Amygdala (tissue), 56 donors: ENCODE measurements at places on chromosomes 7 and 10.
A peak's percentile ranks its signal among the peaks of the same experiment; 100 is the strongest.

DNA sequence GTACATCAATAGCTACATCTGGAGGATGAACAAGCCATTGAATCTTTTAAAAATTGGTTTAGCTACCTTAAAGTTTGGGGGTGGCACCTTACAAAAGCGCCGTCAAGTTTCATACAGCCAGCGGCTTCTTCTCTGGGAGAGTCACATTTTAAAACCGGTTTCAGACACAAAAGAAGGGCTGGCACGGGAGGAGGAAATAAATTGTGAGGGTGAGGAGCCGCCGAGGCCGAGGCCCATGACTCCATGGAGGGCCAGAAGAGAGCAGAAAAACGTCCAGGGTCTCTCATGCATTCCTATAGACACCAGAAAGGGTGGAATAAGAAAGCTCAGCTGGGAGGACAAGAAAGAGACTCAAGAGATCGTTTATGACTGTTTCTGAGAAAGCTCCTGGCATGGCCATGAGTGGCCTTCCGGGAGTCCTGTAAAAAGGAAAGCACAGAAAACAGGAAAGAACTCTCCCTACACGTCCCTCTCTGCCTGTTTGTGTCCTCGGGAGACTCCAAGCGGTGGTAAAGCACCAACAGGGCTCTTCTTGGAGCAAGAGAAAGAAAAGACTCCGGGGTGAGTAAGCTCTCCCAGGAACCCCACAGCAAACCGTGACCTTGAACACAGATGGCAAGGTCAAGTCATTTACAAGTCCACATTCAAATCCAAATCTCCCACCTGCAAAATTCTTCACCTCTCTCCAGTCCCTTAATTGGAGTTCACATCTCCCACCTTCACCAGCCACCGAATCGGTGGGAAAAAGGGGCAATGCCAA is 1.8 kb downstream of the FRAT2 start:
- no peak for DNase-seq

- DNase-seq = no peak
Observed at GRCh38 chr7:84677117-84677732, 482.6 kb upstream of the SEMA3A start.

GRCh38 chr7:141462958-141463357 is 88.3 kb upstream of the AGK start:
- DNase-seq = no peak

DNA sequence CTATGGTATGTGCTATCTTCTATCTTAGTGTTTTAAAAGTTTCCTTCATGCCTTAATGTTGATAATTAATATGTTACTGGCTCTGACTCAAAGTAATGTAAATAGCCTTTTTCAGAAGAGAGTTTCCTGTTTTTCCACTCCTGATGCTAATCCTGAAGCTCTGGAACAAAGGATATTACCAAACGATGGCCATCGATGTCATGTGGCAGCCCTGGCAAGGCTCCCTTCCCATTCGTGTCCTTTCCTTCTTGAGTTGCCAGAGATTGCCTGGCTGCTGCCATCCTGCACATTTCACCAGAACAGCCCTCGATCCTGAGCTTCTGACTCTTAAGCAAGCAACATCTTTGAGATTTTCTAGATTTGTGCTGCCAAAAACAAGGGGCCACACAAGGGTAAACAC is 46.0 kb downstream of the RNF133 start:
- no peak for DNase-seq

GRCh38 chr7:51242881-51243518 is 73.6 kb downstream of the COBL start:
- DNase-seq = no peak

DNA sequence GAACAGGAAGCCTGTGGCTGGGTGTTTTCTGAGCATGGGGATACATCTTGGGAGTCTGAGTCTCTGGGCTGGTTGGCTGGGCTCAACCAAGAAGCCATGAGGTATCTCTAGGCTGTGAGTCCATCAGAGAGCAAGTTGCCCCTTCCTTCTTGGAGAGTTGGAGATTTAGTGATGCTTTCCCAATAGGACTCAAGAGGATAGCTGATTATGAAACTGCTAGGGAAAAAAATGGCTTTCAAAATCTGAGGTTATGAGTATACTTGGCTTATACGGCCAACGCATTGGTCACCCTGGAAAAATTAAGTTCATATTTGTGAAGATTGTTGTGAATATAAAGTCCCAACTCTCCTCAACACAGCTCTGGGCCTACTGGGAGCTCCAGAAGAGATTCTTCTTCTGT is 162.7 kb upstream of the KMT2E start:
- no peak for DNase-seq

GRCh38 chr10:11292576-11293302 is 275.1 kb downstream of the CELF2 start:
- DNase-seq = no peak

DNA sequence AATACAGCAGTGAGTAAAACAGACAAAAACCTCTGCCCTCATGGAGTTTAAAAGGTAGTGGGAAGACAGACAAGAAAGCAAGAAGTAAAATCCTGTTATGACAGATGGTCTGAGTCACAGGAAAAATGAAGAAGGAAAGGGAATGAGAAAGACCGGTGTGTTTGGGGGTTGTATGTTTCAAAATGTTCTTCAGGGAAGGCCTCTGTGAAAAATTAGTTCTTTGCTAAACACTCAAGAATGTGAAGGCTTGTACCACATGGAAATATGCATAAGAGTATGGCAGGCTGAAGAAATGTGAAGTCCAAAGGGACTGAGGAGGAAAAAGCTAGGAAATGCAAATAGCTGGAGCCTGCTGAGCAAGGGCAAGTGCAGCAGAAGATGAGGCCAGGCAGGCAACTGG is 315.9 kb upstream of the SEMA3A start:
- DNase-seq = no peak

DNA sequence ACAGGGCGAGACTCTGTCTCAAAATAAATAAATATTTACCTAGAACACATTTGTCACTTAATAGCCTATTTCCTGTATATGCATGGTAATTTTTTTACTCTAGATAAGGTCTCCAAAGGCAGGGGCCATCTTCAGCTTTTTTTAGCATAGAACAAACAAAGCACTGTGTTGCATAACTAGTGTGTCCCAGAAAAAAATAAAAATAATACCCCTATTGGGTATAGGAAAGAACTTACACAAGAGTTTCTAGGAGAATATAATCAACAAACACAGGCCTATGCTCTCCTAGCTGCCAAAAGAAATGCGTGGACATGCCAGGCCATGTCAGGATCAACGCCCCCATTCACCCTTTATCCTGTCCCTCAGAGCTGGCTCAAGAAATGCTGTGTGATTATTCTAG is 103.6 kb downstream of the PARD3 start:
- no peak for DNase-seq

- DNase-seq = no peak
Observed at GRCh38 chr10:30928742-30929141, 102.9 kb downstream of the ZNF438 start.

DNA sequence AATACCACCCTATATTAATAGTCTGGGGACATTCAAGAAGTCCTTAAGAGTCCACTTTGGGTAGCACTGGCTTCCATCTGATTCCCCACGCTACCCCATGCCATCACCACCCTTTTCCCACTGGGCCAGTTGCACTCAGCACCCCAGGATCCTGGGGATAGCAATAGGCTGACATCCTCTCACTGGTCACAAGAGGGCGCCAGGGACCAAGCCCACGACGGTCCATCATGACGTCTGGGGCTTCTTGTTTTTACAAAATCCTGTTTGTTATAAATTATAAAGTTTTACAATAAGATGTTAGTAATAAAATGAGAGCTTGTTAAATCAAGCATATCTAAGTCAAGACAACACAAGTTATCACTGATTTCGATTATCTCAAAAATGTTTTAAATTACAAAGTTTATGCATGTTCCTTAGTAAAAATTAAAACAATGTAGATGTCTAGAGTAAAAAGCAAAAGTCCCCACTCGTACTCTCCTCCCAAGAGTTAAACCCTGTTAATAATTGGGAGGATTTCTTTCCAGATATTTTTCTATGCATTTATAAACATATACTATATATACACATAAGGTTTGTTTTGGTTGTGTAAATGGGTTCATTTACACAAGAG is 15.4 kb downstream of the GPNMB start:
- DNase-seq = peak; percentile 2

- DNase-seq = no peak
Observed at GRCh38 chr7:82286096-82286797, 157.3 kb downstream of the CACNA2D1 start.

- DNase-seq = no peak
Observed at GRCh38 chr10:116699471-116700150, 42.8 kb downstream of the HSPA12A start.

GRCh38 chr7:21898265-21898930 is 47.3 kb downstream of the CDCA7L start:
- no peak for DNase-seq

DNA sequence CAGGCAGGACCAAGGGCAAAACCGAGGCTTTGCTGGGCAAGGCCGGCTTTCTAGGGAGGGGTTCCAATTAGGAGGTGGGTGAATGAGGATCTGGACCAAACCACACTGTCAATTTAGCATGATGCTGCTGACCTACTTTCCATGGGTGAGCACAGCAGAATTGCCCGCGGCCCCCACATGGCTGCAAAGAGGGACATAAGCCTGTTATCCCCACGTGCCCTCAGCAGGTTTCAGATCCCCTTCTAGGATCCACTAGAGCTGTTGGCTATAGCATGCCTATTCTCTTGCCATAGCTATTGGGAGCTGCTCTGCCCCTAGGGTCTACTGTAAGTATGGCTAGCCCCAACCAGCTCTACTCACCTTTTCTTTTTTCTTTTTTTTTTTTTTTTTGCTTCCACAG is 102.8 kb downstream of the COL13A1 start:
- DNase-seq = no peak

DNA sequence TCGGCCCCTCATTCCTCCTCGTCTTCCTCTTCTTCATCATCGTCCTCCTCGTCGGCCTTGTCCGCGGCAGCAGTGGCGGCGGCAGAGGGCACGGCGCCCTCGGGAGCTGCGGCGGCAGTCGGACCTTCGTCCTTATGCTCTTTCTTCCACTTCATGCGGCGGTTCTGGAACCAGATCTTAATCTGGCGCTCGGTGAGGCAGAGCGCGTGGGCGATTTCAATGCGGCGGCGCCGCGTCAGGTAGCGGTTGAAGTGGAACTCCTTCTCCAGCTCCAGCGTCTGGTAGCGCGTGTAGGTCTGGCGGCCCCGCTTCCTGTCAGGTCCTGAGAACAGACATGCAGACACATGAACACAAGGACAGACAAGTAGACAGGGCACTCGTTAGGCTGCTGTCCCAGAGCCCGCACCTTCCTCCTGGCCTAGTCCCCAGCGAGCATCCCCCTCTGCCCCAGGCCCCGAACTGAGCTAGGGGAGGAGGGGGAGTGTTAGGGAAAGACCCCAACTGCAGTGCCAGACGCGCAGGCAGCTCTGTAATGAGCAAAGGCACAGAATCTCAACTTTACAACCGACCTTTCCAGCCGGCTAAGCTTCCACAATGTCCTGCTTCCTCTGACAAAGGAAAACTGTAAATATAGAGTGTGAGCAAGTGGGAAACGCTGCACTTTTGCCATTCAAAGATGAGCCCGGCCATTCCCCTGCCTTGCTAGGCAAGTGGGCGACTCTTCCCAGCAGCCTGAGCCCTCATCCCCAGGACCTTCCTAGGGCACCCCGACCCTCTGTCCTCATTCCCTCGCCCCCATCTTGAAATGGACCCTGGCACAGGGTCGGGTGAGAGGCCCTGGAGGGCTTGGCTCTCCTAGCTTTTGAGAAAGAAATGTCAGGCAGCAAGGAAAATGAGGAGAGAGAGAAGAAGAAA is 1.3 kb downstream of the HOXA7 start:
- DNase-seq = no peak

DNA sequence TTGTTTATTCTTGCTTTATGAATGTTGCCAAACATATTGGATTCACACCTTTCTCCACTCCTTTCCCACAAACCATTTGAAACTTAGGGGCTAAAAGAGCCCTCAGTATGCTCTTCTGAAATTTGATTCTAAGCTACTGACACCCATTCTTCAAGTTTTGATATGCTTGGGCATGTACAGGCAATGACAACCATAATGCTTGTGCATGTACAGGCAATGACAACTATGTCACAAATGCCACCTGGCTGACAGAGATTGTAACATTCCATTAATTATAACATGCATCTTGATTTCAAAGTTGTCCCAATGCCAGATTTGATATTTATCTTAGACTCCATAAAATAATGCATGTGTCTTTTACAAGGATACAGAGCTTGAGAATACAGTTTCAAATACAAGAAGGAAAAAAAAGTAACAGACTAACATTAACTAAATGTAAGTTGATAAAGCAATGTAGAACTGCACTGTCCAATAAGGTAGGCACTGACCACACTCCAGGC is 17.5 kb upstream of the CDK1 start:
- no peak for DNase-seq

- DNase-seq = no peak
Observed at GRCh38 chr7:18538554-18539250, 43.2 kb downstream of the HDAC9 start.

- no peak for DNase-seq
Observed at GRCh38 chr7:96320442-96320841, 1.5 kb downstream of the SLC25A13 start.

DNA sequence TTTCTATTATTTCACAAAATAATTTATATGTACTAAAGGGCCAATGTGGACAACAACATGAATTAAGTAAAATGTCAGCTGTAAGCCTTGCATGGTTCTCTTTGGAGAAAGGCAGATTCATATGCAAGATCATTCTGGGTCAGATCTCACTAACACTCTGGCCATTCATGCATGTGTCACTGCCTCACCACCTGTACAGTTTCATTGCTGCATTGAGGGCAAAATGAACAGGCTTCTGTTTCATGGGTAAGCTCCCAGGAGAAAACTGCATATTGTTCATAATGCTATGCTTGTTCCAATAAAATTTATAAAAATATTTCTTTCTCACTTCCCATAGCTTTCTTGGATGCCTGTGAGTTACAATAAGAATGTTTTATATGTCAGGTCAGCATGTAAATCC is 275.2 kb downstream of the ZNF248 start:
- no peak for DNase-seq
